ENCODE measurements at places on chromosomes 7 and 10.

- DNase-seq: no peak
- H3K4me1 ChIP-seq: no peaks in the 10 kb centered on the region
- H3K36me3 ChIP-seq: no peaks in the 10 kb centered on the region
- H3K27me3 ChIP-seq: peaks cover 19% of the 10 kb centered on the region
- H3K4me3 ChIP-seq: no peak overlapping the region
These were observed 72.7 kb downstream of the GCC1 start for GRCh38 chr7:127512663-127513062.

GRCh38 chr10:75431180-75432111 lies at the start of gene LRMDA:
LRMDA (plus strand) TSS chr10:75431624.
- peaks cover 53% of the 10 kb centered on the region for H3K27me3 ChIP-seq
- no peak within 1 kb of the TSS for H3K27ac ChIP-seq
- no peaks in the 10 kb centered on the region for H3K36me3 ChIP-seq

GRCh38 chr7:152870106-152870693 lies 110.6 kb downstream of the ACTR3B start:
- DNase-seq: no peak
- no peak overlapping the region for H3K27ac ChIP-seq
- H3K4me1 ChIP-seq: no peaks in the 10 kb centered on the region
- H3K36me3 ChIP-seq: peaks cover 5% of the 10 kb centered on the region
- H3K4me3 ChIP-seq: no peak overlapping the region

GRCh38 chr7:92244808-92245486 lies 767 bp downstream of the KRIT1 start:
- H3K4me3 ChIP-seq: peak overlapping the region; percentile 100
- peaks cover 40% of the 10 kb centered on the region for H3K4me1 ChIP-seq
- DNase-seq: no peak
- H3K36me3 ChIP-seq: peaks cover 28% of the 10 kb centered on the region
- peak overlapping the region; percentile 99 for H3K27ac ChIP-seq

- peaks cover 7% of the 10 kb centered on the region for H3K27me3 ChIP-seq
- H3K36me3 ChIP-seq: no peaks in the 10 kb centered on the region
- H3K27ac ChIP-seq: no peak overlapping the region
- no peak overlapping the region for H3K4me3 ChIP-seq
- no peaks in the 10 kb centered on the region for H3K4me1 ChIP-seq
These were observed 133.7 kb downstream of the EGFR start for GRCh38 chr7:55152516-55152915.

DNA sequence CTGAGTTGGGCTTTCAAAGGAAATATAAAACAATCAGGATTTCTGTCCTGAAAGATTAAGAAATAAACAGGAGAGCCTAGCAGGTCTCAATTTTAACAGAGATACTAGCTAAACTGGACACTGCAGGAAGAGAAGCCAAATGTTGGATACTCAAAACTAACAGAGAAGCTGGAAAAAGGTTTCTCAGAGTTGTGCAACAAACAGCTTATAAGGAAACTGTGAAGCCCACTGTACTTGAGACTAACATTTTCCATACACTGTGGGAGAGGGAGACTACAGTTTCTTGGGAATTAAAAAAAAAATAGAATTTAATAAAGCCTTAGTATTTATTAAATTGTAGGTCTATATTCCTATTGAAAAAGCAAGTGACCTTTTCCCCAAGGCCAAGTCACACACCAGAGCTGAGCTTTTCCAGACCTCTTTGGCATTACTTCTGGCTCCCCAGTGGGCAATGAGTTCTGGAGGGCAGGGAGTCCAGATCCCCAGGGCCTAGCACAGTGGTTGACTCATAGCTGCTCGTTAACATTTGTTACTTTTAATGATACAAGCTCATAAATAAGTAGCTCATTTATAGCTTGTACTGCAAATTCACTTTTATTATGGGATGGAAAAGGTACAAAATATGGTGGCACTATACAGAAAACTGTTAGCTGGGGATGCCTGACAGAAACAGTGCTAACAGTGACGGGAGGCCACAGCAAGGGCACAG lies 68.3 kb downstream of the MINDY3 start:
- no peaks in the 10 kb centered on the region for H3K4me1 ChIP-seq
- H3K4me3 ChIP-seq: no peak overlapping the region
- no peak for DNase-seq
- H3K27me3 ChIP-seq: no peaks in the 10 kb centered on the region
- H3K27ac ChIP-seq: no peak overlapping the region

GRCh38 chr10:110485541-110485940 lies 12.2 kb upstream of the DUSP5 start:
- peaks cover 9% of the 10 kb centered on the region for H3K4me1 ChIP-seq
- no peak overlapping the region for H3K4me3 ChIP-seq
- no peak for DNase-seq

Data from activated B cell treated with CpG ODN at 0.5 μM for 24 hours (primary cell).